Cortex of kidney (tissue), 1 donor: ENCODE measurements at places on chromosomes 5 and 9.

DNA sequence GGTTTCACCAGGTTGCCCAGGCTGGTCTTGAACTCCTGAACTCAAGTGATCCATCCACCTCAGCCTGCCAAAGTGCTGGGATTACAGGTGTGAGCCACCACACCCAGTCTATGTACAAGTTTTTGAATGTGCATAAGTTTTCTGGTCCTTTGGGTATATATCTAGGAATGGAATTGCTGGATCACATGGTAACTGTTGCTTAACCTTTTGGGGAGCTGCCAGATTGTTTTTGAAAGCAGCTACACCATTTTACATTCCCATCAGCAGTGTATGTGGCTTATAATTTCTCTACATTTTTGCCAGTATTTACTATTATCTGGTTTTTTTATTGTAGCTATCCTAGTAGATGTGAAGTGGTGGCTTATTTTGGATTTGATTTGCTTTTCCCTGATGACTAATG, 8.9 kb upstream of the LNPEP start:
- DNase-seq = no peak

DNA sequence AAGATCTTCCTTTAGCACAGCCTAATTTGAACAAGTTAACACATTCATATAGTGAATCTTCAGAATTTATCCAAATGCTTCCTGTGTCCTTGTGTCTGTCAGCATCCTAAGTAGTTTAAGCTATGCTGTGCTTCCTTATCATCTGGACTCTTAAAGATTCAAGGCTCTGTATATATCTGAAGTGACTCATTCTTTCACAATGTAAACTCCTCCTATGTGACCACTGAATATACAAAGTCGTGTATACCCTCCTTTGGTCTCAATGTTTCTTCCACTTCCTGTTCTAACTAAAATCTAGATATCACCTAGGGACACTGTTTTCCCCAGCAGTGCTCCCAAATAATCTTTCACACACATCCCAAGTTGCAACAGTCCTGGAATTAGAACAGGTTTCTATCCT, 935.7 kb upstream of the NUDT12 start:
- no peak for DNase-seq

- no peak for DNase-seq
Measured at GRCh38 chr9:135565636-135566035, 4.1 kb downstream of the PAEP start.

DNA sequence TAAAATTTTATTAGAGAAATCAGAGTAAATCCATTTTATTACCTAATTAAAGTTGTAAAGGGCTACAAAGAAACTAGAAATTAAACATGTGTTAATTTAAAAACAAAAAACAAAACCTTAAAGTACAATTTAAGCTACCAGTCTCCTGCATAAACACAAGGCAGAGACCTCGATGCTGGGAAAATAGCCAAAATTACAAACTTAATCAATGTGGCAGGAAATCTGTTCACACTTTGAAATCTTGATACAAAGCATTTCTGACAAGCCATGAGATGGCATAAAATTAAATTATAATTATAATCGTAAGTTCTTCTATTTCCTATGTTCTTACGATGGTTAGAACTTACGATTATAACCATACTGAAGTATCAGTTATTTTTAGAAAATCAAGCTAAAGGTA, 158.0 kb upstream of the FREM1 start:
- DNase-seq = no peak

DNA sequence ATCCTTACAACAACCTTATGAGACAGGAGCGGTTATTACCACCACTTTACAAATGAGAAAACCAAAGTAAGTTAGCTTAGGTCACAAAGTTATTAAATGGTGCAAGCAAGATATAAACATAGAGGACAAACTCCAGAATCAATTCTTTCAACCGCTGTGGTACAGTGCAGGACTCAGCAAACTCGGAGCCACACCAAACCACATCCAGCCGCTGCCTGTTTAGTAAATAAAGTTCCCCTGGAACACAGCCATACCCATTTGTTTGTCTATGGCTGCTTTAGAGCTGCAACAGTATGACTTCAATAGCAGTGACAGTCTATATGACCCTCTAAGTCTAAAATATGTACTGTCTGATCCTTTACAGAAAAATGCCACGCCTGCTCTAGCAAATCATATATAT, 1567.2 kb upstream of the WWC1 start:
- DNase-seq = no peak

DNA sequence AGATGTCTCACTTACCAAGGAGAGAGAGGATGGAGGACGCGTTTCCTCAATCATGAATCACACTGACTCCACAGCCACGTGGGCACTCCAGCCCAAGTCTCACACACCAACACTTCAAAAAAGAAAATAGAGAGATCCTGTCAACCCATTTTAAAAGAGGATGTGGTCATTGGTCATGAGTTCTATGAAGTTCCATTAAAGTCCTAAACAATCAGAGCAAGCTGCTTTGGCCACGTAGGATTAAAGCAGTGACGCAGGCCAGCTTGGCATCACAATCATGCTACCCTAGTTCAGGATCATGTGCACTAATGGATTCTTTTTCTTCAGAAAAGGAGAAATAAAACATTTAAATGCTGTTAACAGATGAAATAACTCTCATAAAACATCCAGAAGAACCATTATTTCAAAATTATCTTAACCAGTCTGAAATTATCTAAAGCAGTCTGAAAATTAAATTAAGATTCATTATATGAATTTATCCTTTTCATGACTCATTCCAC, 108.1 kb downstream of the SEMA5A start:
- no peak for DNase-seq

DNA sequence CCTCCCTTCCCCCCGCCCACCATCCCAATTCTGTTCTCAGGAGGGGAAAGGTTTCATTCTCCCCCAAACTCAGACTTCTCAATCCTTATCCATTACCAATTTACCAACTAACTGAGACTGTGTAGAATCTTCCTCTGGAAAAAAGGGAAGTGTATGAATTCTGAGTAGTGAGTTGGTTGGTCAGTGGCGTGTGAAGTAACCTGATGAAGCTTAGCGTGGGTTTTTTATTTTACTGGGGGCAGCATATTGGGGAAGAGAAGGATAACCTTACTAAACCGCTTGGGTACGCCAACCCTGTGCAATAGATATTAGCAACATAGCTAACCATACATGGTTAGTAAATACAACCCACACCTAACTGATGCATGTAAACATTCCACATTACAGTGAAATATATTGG, 1.1 kb upstream of the DNAJC21 start:
- no peak for DNase-seq
